CD8-positive, alpha-beta memory T cell (primary cell): ENCODE measurements at places on chromosomes 5 and 9. TPM values are rescaled to one million over a fixed set of nuclear protein-coding genes. Genes with fewer than 3 reads are reported as not detected.

PCDHGA6 gene
- 0.22 TPM for total RNA-seq

GZMA gene
- 15.1 TPM for total RNA-seq

SAXO1 gene
- total RNA-seq: not detected

CFAP90 gene
- total RNA-seq: not detected

CDC20B gene
- total RNA-seq: 0.16 TPM

PCDHGB5 gene
- 0.22 TPM for total RNA-seq

GHR gene
- not detected for total RNA-seq

PCDHA6 gene
- not detected for total RNA-seq

LOX gene
- not detected for total RNA-seq

EQTN gene
- total RNA-seq: not detected

NSUN2 gene
- 120 TPM for total RNA-seq

IFNA21 gene
- total RNA-seq: not detected

RGS7BP gene
- not detected for total RNA-seq
